Vagina (tissue), 2 donors: ENCODE measurements at places on chromosomes 16 and 17.

DNA sequence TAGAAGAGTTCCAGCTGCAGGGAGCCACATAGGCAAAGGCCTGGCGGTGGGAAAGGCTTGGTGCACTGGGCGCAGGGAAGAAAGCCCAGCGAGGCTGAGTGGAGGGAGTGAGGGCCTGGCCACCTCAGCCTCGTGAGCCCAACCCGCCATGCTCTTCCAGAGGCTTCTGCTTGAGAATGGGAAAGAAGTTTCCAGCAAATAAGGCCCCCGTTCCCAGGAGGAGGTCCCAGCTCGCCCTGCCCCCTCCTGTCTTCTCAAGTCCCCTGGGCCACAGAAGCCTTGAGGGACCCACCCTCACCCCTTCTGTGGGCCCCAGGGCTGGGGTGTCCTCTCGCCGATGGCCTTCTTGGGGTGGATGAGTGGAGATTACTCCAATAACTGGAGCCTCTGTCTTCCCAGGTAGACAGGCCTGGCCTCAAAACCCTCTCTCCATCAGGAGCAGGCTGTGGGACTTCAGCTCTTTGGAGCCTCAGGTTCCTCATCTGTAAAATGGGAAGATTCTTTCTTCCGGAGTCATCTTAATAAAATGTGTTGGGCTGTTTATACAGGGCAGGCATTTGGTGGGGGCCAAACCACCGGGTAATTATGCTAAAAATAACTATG lies 933 bp upstream of the SNN start:
- DNase-seq: no peak

- no peak for DNase-seq
Observed at GRCh38 chr17:2400474-2400866, 390 bp downstream of the MNT start.

GRCh38 chr16:86077243-86077940 lies 178.4 kb downstream of the IRF8 start:
- no peak for DNase-seq

- DNase-seq: no peak
Observed at GRCh38 chr16:85387171-85387507, 226.0 kb upstream of the GSE1 start.

GRCh38 chr16:67278773-67279295 lies 498 bp upstream of the PLEKHG4 start:
- DNase-seq: no peak

GRCh38 chr16:17269439-17269838 lies 201.3 kb downstream of the XYLT1 start:
- DNase-seq: no peak

- peak; percentile 84 for DNase-seq
Observed at GRCh38 chr17:50263331-50264262, 10.7 kb upstream of the TMEM92 start.

- no peak for DNase-seq
Observed at GRCh38 chr17:4806456-4806776, 536 bp upstream of the PLD2 start.

GRCh38 chr17:47267354-47267828 lies 13.8 kb downstream of the ITGB3 start:
- no peak for DNase-seq

GRCh38 chr17:19717031-19717360 lies 612 bp upstream of the SLC47A2 start:
- no peak for DNase-seq

DNA sequence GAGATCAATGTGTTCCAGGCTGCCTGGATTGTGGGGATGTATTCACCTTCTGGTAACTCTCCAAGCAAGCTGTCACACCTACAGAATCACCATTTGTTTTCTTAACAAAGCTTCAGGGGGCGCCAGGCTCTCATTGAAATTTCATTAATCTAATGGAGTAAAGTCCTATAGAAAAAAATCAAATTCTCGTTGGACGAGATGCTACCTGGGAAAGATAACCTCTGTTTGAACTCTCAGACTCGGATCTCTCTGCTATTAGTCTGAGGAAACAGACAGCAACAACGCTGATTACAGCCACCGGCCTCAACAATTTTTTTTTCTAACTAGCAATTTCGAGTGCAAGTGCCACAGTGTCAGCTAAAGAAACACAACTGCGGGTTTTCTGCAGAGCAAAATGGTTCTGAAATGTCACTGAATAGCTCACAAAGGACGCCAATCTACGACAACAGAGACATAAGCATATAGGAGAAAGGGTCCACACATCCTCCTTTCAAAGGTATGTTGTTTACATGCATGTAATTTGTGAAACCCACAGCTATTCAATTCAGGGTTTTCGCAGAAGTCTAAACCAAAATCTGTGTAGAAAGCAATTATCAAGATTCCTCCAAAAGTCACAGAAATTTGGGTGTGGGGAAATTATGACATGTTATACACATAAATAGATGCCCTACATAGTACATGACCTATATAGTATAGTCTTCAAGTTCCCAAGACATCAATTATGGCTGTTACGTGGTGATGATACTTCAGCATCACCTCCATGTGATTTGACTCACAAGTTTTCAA lies 135.8 kb downstream of the SKAP1 start:
- DNase-seq: no peak
